ENCODE measurements at places on chromosomes 5 and 9.

DNA sequence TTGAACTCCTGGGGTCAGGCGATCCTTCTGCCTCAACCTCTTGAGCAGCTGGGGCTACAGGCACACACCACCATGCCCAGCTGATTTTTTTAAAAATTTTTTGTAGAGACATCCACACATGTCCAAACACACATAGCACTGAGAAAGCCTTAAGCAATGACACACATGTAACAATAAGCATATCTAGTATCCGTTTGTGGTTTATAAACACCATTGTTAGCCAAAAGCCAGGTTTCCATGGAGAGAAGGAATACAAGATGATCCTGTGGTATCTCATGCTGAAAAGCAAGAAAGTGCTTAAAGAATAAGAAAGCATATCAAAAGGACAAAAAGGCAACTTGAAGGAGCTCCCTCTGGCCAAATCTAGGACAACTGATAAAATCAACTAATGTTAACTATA is 29.7 kb upstream of the SLC1A3 start:
- DNase-seq, result no peak

GRCh38 chr9:444528-444927 is 229.9 kb downstream of the DOCK8 start:
- DNase-seq, result no peak

DNA sequence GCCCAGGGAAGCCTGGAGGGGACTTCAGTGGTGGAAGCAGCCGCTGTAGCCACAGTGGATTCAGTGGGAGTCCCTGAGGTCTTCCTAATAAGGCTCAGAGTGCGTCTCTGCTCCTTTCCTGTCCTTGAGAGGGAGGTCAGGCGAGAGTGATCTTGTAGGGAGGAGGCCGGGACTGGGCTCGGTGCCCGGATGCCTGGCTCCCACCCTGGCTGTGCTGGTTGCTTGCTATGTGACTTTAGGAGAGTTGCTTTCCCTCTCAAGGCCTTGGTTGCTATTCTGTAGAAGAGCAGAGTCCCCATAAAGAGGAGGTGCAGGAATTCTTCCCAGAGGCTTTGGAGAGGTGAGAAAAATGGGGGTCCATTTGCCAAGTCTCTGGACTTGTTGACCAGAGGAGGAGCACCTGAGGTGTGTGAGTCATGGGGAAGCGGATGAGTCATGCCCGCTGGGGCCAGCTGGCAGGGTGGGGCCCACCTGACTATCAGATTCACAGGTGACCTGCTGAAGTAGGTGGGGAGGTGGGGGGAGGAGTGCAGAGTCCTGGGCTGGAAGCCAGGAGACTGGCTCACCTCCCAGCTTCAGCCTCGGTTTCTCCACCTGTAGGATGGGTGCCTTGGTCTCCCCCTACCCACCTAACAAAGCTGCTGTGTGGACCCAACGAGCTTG is 13.8 kb downstream of the GSN start:
- DNase-seq, result no peak

- no peak for DNase-seq
Measured at GRCh38 chr5:153659039-153659736, 168.7 kb downstream of the GRIA1 start.

DNA sequence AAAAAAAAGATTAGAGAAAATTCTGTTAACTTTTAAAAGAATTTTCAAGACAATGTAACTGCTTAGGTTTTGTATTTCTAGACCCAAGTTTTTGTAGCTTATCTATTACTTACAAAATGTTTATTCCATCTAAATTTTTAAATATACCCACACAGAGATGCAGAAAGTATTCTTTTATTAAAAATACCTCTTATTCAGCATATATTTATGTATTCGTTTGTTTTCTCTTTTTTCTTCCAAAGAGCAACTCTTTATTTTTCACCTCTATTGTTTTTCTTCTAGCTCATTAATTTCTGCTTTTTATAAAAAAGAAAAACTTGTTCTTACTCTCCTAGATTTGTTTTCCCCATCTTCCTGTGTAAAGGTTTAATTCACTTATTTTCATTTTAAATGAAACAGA is 180.3 kb downstream of the ZDHHC21 start:
- DNase-seq, result no peak

DNA sequence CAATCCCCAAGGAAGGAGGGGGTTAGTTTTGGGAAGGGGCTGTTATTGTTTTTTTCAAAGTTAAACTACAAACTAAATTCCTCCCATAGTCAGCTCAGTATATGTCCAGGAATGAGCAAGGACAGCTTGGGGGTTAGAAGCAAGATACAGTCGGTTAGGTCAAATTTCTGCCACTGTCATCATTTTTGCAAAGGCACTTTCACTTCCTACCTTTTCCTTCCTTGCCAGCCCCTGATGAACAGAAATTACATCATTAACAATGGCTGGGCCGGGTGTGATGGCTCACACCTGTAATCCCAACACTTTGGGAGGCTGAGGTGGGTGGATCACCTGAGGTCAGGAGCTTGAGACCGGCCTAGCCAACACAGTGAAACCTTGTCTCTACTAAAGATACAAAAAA is 51.5 kb upstream of the HRH2 start:
- DNase-seq, result no peak

DNA sequence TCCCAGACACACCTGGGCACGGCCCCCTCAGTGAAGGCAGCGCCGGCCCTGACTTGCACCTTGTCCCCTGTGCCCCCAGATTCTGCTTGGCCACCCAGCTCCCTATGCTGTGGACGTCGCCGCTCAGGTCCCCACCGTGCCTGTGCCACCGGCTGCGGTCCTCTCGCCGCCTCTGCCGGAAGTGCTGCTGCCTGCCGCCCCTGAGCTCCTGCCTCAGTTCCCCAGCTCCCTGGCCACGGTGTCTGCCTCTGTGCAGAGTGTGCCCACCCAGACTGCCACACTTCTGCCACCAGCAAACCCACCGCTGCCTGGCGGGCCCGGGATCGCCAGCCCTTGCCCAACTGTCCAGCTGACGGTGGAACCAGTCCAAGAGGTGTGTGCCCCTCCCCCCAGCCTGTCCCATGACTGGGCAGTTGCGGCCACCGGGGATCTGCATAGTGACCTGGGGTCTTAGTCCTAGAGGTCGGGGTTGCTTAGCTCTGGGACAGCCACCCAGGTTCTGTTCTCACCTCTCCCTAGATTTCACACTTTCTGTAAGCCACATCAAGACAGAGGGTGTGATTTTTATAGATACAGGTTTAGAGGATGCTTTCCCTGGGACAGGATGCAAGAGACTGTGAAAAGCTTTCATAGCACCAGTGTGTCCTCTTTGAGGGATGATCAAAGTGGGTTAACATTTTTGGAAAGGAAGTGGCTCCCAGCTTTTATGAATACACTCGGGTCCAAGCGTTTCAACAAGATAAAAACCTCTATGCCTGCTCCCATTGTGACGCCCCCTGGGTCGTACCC is 78.0 kb downstream of the WNK2 start:
- no peak for DNase-seq

- DNase-seq, result peak; percentile 23
Measured at GRCh38 chr5:172187118-172188032, 649 bp downstream of the STK10 start.

DNA sequence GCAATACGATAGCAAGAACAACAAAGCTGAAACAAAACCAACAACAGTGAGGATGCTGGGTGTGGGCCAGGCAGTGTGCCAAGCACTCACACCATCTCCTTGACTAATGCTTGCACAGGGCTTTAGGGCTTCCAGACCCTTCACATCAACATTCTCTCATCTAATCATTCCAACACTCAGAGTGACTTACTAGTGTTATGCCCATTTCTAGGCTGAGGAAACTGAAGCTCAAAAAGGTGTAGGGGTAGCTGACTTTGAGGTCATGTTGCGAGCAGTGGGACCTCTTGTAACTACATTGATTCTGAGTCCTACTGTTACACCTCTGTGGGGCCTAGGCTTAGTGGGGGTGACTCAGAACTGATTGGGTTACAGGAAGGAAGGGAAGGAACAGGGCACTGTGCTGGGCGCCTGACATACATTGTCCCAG is 9.7 kb downstream of the ANGPTL2 start:
- no peak for DNase-seq

DNA sequence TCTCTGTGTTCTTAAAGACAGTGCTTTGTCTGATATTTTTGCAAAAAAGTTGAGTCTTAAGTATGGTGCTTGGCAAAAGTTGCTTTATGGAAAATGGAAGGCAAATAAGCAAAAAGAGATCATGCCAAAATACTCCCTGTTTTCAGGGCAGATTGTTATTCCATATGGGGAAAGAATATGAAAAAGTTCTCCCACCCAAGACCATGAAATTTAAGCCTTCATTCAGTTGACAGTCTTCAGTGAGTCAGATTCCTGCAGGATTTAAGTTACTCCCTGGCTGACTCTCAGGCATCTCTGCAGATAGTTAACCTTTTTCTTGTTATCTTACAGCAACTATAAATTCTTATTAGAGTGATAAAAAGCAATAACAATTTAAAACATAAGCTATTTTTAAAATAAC is 601.6 kb downstream of the PDE4D start:
- no peak for DNase-seq

DNA sequence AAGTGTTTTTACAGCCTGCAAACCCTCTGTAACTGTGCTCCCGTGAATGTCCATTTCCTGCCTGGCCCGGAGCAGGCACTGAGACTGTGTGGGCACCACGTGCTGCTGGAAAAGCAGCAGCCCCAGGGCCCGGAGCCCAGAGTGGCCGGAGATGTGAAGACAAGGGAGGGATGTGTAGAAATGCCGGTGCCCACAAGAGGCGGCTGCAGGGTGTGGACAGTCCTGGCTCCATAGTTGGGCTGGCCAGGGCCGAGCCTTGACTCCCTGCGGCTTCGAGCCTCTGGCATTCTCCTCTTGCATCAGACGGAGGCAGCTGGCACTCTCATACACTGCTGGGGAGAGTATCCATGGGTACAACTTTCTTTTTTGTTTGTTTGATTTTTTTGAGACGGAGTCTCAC is 13.2 kb upstream of the GFPT2 start:
- peak; percentile 86 for DNase-seq

- no peak for DNase-seq
Measured at GRCh38 chr9:98890256-98890655, 53.5 kb upstream of the COL15A1 start.

GRCh38 chr5:159864885-159865691 is 51.2 kb upstream of the ADRA1B start:
- DNase-seq, result no peak

DNA sequence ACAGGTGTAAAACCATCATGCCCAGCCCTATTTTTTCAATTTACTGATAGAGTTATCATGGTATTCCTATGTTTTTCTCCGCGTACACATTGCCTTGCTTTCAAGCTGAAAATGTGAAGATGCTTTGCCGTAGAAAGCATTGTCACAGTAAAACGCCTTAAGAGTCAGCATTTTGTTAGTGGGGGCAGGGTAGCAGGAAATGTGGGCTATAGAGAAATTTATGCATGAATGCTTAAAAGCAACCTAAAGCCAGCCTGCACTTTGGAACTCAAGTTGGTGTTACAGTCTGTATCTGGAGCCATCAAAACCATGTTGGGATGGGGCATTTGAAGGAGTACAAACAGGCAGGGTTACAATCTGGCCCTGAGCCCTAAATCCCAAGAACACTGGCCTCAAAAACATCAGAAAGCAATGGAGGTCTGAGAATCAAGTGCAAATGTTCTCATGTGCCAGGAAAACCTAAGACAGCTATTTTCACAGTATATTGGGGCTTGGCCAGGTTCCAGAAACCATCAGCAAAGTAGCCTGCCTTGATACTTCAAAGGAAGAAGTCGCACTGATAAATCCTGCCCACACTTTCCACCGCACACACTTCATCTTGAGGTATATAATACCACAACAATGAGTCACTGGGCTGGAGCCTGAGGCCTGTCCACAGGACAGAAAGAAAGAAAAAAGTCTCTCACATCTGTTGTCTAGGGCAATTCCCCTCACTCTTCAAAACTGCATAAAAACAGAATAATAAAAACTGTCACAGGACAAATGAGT is 313.8 kb downstream of the ENC1 start:
- no peak for DNase-seq

DNA sequence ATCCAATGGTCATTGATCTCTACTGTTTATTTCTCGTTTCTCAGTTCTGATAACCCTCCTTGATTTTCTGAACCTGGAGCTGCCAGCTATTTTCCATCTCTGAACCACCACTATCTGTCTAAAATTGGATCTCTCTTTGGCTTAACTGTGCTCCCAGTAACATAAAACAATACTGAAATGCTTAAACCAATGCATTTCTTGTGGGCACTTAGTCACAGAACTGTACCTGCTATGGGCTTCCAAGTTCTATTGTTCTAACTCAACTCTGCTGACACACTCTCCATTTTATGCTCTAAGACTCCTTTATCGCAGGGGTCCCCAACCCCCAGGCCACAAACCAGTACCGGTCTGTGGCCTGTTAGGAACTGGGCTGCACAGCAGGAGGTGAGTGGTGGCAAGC is 120.6 kb downstream of the LHFPL2 start:
- no peak for DNase-seq

Measured in substantia nigra (tissue), 51 donors.